ENCODE measurements at places on chromosomes 2 and 18. TPM values are rescaled to one million over a fixed set of nuclear protein-coding genes. Genes with fewer than 3 reads are reported as not detected.

POTEF gene
- total RNA-seq = 0.07 TPM

TEX44 gene
- not detected for total RNA-seq

AMER3 gene
- not detected for total RNA-seq

DNA sequence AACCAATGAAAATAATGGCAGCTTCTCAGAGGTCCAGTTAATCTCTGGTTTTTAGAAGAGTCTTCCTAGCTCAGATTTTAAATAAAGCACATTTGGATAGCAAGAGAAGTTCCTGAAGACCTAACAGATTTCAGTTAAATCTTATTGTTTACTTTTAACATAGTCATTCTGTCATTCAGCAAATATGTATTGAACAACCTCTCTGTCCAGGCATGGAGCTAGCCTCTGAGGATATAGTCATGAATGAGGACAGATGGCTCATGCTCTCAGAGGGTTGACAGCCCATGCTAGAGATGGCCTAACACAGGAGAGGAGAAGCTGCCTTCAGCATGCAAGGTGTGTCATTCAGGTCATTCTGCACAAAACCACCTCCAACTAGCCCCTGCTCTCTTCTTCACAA is 6.2 kb downstream of the CCBE1 start:
- H3K27ac ChIP-seq = no peak overlapping the region
- no peak overlapping the region for H3K4me3 ChIP-seq
- DNase-seq = no peak
- H3K27me3 ChIP-seq = no peaks in the 10 kb centered on the region

TPO gene
- total RNA-seq = not detected

NYAP2 gene
- total RNA-seq = not detected

VSNL1 gene
- not detected for total RNA-seq

DNA sequence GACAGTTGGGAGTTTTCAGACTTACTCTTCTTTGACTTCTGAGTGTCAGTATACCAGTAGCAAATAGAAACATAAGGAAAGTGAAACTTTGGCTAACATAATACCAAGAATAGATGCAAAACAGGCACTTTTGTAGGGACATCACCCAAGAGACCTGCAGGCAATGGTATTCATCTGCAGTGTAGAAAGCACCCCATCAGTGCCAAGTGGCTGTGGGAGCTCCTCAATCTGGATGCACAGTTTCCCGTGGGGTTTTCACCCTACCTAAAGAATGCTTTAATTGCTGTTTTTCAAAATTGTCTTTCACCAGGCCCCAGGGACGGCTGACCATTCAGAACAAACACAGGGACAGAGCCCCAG is 96.6 kb upstream of the GPR45 start:
- peaks cover 5% of the 10 kb centered on the region for H3K4me1 ChIP-seq
- H3K36me3 ChIP-seq = no peaks in the 10 kb centered on the region
- no peak overlapping the region for H3K4me3 ChIP-seq
- DNase-seq = no peak

PDE11A gene
- 0.52 TPM for total RNA-seq

MBOAT2 gene
- total RNA-seq = not detected

MAP4K4 gene
- total RNA-seq = 4.5 TPM

DNA sequence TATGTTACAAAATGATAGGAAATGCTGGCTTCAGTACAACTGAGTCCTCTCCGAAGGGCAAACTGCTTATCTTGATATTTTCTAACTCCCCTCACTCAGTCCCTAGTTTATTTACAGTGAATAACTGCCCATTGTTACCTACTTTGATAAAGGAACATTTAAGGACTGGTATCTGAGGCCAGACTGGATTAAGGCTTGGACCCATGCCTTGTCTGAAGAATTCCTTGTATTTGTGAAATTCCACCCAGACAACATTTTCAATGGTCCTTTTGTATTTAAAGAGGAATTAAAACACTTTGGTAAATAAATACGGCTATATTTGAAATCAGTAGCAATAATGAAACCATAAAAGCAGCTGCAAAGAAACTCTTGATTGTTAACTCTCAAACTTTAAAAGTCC is 58.3 kb downstream of the PELI1 start:
- H3K4me1 ChIP-seq = peaks cover 80% of the 10 kb centered on the region
- DNase-seq = peak; percentile 34
- H3K27me3 ChIP-seq = no peaks in the 10 kb centered on the region
- peak overlapping the region; percentile 88 for H3K27ac ChIP-seq

DNA sequence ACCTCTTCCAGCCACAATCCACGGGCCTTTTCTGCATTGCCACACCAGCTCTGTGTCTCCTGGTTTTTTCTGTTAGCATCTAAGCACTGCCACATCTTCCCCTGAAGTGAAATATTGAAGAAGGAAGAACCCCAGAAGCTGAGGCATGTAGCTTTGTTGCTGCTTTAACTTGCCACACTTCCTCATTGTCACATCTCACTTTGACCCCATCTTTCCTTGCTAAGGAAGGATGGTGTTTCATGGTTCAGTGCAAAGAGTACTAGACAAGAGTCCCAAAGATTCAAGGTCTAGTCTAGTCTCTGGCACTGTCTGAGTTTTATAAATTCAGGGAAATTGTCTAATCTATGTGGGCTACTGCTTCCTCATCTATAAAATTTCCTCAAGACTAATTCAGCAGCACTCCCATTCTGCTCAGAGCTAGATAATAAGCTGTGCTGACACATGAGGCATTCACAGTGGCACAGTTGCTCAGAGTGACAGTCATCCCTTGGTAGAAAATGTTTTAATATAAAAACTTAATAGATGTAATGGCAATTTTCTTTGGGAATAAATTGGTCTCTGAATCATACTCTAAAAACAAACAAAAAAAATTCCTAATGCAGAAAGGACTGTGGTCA is 483.0 kb upstream of the ID2 start:
- no peak overlapping the region for H3K27ac ChIP-seq

DNA sequence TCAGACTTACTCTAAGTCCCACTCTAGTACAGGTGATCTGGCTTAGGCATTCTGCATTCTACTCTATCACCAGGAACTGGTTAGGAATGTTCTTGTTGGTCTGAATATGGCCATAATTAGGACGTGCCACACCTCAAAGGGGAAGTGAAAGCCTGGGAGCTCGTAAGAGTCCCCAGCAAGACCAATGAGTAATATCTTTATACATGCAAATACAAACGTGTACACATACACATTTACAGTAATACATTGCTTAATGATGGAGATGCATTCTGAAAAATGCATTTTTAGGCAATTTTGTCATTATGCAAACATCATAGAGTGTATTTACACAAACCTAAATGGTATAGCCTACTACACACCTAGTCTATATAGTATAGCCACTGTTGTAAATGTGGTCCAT is 19.5 kb upstream of the ERCC3 start:
- peaks cover 39% of the 10 kb centered on the region for H3K36me3 ChIP-seq
- H3K4me3 ChIP-seq = no peak overlapping the region
- no peaks in the 10 kb centered on the region for H3K27me3 ChIP-seq
- DNase-seq = peak; percentile 75
- H3K4me1 ChIP-seq = peaks cover 21% of the 10 kb centered on the region
- H3K27ac ChIP-seq = peak overlapping the region; percentile 15

DNA sequence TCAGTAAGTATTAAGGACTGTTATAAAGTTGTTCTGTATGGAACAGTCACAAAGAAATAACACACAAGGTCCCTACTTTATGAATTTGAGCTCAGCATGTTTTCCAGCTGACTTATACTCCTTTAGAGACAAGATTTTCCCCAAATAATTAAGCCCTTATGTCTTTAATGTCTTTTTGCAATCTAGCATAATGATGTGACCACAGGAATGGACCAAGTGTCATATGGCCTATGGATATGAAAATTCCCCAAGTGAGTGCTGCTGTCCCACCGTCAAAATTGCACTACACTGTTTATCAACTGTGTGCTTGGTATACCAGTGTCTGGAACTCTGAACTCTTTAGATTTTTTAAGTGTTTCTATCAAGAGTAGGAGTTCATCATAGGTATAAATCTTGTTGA is 369.6 kb downstream of the PID1 start:
- no peak for DNase-seq
- H3K36me3 ChIP-seq = no peaks in the 10 kb centered on the region
- H3K4me3 ChIP-seq = no peak overlapping the region
- H3K4me1 ChIP-seq = no peaks in the 10 kb centered on the region

GRCh38 chr18:77066689-77067088 is 65.9 kb downstream of the MBP start:
- H3K27me3 ChIP-seq = no peaks in the 10 kb centered on the region
- no peak overlapping the region for H3K4me3 ChIP-seq
- peaks cover 7% of the 10 kb centered on the region for H3K36me3 ChIP-seq
- no peak for DNase-seq

- no peak for DNase-seq
- no peaks in the 10 kb centered on the region for H3K36me3 ChIP-seq
- no peaks in the 10 kb centered on the region for H3K27me3 ChIP-seq
- no peak overlapping the region for H3K4me3 ChIP-seq
- no peak overlapping the region for H3K27ac ChIP-seq
- no peaks in the 10 kb centered on the region for H3K4me1 ChIP-seq
Observed at GRCh38 chr2:198905881-198906612, 551.7 kb downstream of the SATB2 start.

DNA sequence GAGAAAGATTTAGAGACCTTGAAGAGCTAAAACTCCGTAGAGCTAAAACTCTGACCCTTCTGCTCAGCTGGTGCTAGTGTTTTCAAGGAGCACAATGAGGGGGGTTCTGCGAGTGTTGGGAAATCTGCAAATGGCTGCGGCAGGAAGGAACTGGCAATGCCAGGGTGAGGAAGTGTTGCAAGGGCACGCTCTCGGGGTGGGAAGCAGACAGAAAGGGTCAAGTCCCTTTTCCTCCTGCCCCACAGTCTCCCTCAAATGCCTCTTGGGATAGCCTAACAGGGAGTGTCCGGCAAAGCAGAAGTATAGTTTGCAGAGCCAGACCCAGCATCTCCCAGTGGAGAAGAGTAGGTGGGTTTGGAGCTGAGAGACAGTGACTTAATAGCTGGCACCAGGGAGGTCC is 60.5 kb downstream of the NCAPH start:
- H3K36me3 ChIP-seq = no peaks in the 10 kb centered on the region
- no peak for DNase-seq
- H3K4me1 ChIP-seq = no peaks in the 10 kb centered on the region
- H3K27ac ChIP-seq = no peak overlapping the region
- H3K27me3 ChIP-seq = no peaks in the 10 kb centered on the region

DNA sequence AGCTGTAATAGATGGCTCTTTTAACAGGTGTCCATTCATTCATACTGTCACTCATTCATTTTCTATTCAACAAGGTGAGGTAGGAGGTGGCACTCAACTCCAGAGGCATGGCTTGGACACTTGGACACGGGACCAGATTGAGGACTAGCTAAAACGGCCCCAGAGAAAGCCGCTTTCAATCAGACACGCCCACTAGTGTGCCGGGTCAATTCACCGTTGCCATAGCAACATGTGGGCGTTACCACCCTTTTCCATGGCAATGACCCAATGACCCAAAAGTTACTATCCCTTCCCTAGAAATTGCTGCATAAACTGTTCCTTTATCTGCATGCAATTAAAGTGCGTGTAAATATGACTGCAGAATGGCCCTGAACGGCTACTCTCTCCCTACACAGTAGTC is 49.2 kb upstream of the LGALSL start:
- peaks cover 4% of the 10 kb centered on the region for H3K27me3 ChIP-seq
- no peaks in the 10 kb centered on the region for H3K36me3 ChIP-seq
- H3K4me3 ChIP-seq = no peak overlapping the region

GRCh38 chr2:64770781-64771334 is 117.1 kb upstream of the SERTAD2 start:
- no peaks in the 10 kb centered on the region for H3K36me3 ChIP-seq
- H3K4me1 ChIP-seq = peaks cover 42% of the 10 kb centered on the region
- DNase-seq = no peak
- no peaks in the 10 kb centered on the region for H3K27me3 ChIP-seq

DNA sequence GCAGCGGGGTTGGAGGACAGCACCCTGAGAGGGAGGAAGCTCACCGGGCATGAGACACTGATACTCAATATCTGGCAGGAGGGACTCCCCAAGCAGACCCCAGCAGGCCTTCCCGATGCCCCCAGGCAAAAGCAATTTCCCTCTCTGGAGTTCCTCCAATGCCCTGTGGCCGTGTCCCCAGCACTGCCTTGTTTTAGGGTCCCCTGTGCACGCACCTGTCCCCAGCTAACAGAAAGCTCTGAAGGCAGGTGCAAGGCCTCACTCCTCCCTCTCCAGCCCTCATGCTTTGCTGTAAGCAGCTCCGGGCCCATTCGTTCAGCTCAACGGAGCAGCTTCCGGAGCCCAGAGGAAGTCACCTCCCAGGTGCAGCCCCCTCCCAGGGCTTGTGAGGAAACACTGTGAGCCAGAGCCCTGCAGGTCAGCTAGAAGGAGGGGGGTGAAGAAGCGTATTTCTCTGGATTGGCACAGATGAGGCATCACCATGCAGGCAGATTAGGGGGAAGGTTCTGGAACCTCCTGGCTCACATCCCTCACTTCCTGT is 50.3 kb upstream of the ID2 start:
- no peaks in the 10 kb centered on the region for H3K36me3 ChIP-seq
- no peak overlapping the region for H3K4me3 ChIP-seq
- no peak overlapping the region for H3K27ac ChIP-seq
- DNase-seq = peak; percentile 64
- H3K27me3 ChIP-seq = no peaks in the 10 kb centered on the region
- peaks cover 18% of the 10 kb centered on the region for H3K4me1 ChIP-seq

PLEKHH2 gene
- total RNA-seq = not detected

HOXD10 gene
- total RNA-seq = not detected

GRCh38 chr18:35573531-35573930 is 8.0 kb upstream of the GALNT1 start:
- no peak overlapping the region for H3K4me3 ChIP-seq
- peaks cover 21% of the 10 kb centered on the region for H3K4me1 ChIP-seq
- no peak overlapping the region for H3K27ac ChIP-seq
- DNase-seq = no peak
- no peaks in the 10 kb centered on the region for H3K27me3 ChIP-seq

TMEM247 gene
- not detected for total RNA-seq

- DNase-seq = no peak
- no peak overlapping the region for H3K4me3 ChIP-seq
- no peaks in the 10 kb centered on the region for H3K27me3 ChIP-seq
- H3K27ac ChIP-seq = no peak overlapping the region
Observed at GRCh38 chr18:70370762-70371733, 82.2 kb downstream of the SOCS6 start.

TMEM178A gene
- not detected for total RNA-seq

OXER1 gene
- not detected for total RNA-seq

- no peak overlapping the region for H3K4me3 ChIP-seq
- DNase-seq = no peak
- H3K27me3 ChIP-seq = no peaks in the 10 kb centered on the region
Observed at GRCh38 chr18:8813611-8814010, 108.3 kb downstream of the MTCL1 start.

LINC00305 gene
- total RNA-seq = 5.1 TPM

EIF2B4 gene
- 35.3 TPM for total RNA-seq

All from Karpas-422 (cell line).